ENCODE measurements at places on chromosomes 6 and 20.

DNA sequence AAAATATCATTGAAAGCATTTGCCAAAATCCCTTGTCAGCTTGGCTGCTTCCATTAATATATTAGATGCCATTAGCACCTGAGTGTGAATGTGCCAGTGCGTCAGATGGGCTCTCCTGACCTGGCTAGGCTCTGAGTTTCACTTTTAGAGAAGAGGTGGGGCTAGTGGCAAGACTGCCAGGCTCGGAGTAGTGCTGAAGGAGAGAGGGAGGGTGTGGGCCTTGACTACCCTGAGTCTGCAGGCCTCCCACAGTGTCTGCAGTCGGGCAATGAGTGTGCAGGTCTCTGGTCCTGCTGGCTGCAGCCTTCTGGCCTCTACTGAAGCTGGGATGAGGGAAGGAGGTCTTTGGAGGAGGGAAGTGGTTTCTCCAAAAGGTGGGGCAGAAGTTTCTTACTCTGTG is 34.6 kb upstream of the PNPLA1 start:
- no peak for DNase-seq

DNA sequence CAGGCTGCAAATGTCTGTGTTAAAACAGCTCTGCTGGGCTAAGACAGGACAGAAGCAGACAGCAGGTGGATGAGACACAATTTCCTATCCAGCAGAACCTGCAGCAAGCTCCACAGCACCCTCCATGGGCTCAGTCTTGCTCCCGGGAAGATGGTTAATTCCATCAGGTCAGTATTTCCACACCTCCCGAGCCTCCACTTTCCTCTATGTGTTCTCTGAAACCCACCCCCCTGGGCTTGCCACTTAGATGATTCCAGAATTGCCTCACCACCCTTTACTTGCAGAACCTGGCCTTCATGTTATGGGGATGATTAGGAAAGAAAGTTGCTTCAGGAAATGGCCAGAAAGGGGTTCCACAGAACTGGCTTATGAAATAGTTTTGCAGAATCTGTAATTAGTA is 43.8 kb downstream of the ERMARD start:
- no peak for DNase-seq

- no peak for DNase-seq
Measured at GRCh38 chr6:166533205-166533824, 53.2 kb downstream of the RAMACL start.

DNA sequence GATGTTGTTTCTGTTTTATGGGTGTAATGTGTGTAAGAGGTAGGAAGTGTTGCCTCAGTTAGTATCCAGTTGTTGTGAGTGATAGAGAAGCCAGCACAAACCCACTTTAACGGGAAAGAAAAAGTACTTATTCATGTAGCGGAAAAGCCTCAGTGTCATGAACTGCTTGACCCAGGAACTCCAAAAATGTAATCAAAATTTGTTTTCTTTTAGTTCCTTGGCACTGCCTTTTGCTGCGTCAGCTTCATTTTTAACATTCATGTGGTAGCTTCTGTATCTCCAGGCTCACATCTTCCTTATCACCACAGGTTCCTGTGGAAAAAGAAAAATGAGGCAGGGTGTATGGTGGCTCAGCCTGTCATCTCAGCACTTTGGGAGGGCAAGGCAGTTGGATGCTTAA is 46.4 kb upstream of the CCDC28A start:
- DNase-seq: no peak

GRCh38 chr6:33508935-33509926 is 54.9 kb downstream of the ZBTB9 start:
- DNase-seq: no peak

GRCh38 chr6:100202417-100203194 is 208.6 kb upstream of the MCHR2 start:
- no peak for DNase-seq

DNA sequence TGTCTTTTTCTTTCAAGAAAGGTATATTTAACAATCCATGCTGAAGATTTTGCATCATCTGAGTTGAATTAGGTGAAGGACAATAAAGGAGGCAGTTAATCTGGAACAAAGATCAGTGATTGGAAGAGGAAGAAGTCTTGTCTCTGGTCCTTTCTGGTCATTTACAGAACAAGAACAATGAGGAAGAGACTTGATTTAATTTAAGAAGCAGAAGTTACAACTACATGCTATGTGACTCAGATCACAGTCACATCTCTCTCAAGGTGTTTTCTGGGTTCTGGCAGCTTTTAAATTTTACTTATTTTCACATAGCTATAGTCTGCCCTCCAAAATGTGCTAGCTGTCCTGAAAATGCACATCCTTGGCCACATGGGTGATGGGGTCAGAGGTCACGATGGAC is 53.5 kb upstream of the DEK start:
- DNase-seq: no peak

GRCh38 chr20:2524709-2525506 is 11.5 kb upstream of the TMC2 start:
- DNase-seq: no peak

DNA sequence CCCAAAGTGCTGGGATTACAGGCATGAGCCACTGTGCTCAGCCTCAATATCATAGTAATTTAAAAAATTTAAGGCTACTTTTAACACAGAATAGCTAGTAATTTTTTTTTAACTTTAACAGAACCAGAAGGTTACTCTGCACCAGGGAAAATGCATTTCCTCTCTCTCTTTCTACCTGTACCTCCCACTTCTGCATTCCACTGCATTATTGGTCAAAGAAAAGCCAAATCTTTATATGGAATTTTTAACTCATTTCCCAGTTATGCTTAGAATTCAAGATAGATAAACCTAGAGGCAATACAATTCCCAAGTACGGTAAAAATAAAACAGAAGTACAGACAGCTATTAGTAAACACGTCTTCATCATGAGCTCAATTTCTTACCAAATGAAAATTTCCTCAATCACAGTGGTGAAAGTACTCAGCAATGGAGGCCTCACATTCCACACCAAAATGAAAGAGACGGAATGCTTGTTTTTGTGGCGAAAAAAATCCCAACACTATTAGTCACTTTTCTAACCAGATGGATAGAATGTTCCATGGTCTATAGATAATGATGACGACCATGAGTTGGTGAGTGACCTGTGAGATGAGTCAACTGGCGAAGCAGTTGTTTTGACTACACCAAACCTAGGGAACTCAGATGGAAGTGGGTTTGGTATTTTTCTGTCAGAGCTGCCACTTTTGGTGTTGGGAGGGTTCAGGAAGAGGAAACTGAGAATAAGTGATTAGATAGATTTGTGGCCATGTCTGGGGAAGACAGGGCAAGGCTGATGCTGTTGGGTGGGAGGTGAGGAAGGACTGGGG is 104.7 kb upstream of the SGK1 start:
- no peak for DNase-seq

GRCh38 chr20:41135187-41135887 is 2.0 kb upstream of the PLCG1 start:
- no peak for DNase-seq

DNA sequence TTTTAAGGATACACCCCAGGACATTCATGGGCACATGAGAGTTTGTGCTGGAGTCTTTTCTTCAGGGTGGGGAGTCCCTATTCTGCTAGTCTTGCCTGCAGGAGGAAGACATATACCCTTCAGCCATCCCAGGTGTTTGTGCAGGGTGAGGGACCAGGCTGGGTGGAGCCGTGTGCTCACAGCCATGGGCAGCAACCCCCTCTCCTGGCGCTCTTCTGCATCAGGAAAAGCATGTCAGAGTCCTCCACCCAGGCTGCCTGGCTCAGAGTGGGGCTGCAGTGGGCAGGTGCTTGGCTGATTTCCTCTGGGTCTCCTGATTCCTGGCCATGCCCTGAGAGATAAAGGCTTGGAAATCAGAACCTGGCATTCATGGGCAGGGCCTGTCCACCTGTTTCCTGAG is 22.7 kb upstream of the MLN start:
- no peak for DNase-seq

DNA sequence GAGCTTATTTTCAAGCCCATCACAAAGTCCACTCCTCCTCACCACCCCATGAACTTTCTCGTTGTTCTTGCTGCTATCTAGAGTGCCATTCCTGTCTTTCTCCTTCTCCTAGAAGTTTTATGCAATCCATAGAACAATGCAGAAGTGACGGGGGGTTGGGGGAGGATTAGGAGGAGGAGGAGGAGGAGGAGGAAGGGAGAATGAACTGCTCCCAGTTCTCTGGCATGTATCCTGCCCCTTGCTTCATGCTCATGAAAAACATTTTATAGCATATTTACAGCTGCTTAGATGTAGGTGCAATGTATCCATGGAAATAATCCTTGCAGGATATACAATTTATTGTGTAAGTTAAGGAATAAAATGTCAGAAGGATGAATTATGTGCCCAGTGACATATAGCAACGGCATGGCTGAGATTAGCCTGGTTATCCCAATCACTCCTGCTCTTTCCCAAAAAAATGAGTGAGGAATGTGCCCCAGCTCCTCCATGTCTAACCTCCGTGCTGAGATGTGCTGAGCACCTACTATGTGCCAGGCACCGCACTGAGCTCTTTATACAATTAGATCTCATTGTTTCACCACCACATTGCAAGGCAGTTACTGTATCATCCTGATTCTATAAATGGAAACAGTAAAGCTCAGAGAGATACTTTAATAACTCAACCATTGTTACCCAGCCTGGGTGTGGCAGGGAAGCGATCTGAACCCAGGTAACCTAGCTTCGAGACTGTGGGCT is 41.6 kb upstream of the TFAP2C start:
- DNase-seq: no peak

GRCh38 chr20:12171923-12172524 is 254.3 kb downstream of the BTBD3 start:
- no peak for DNase-seq

GRCh38 chr6:118509009-118509617 is 39.0 kb upstream of the PLN start:
- no peak for DNase-seq

DNA sequence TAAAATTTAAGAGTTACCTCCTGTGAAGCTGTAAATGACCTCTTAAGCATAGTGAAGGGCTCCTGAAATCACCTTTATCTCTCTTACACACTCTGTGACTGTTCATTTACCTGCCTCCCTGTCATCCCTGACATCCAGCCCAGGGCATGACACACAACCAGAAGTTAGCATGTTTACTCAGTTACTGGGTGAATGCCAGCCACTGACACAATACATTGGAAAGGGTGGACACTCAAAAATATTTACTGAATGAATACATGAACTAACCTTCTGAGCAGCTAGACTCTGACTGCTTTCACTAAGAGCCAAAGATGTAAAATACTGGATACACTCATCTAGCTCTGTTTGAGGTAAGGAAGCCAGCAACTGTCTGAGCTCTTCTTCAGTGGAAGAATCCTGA is 25.3 kb downstream of the SERAC1 start:
- no peak for DNase-seq

- DNase-seq: no peak
Measured at GRCh38 chr6:73733791-73734190, 37.8 kb downstream of the CD109 start.

- no peak for DNase-seq
Measured at GRCh38 chr6:108165714-108166663, at the start of gene NR2E1. Gene NR2E1, plus strand, starts transcription at chr6:108166022. Its CDS starts 744 bp downstream, at chr6:108166766.

- DNase-seq: no peak
Measured at GRCh38 chr20:51493346-51493791, 49.1 kb downstream of the NFATC2 start.

DNA sequence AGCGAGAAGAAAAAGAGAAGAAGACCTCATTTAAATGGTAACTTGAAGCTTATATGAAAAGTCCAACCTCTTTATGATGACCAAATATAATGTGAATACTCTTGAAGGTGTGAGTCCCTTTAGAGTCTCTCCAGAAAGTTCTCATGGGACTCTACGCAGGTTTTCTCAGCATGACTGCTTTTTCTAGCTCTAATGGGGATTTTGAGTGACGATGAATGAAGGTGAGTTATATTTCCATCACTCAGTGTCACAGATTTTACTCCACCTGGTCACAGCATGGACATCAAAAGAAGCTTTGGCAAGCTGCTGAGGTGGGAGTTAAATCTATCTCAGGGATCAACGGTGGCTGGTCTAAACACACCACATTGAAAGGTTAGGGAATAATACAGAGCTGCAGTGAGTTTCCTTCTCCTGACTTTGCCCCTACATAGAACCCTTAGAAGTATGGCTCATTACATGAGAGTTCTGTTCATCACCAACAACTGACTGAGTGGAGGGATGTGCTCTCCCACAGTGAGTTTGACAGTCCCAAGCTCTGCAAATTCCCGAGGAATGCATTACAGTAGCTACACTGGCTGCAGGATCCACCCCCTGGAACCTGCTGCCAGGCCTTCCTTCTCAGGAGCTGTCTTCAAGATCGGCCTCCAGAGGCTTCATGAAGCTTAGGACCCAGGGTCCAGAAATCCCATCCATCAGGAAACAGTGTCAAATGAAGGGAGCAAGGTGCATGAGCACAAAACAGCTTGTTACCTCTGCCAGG is 126.8 kb downstream of the FOXC1 start:
- no peak for DNase-seq

DNA sequence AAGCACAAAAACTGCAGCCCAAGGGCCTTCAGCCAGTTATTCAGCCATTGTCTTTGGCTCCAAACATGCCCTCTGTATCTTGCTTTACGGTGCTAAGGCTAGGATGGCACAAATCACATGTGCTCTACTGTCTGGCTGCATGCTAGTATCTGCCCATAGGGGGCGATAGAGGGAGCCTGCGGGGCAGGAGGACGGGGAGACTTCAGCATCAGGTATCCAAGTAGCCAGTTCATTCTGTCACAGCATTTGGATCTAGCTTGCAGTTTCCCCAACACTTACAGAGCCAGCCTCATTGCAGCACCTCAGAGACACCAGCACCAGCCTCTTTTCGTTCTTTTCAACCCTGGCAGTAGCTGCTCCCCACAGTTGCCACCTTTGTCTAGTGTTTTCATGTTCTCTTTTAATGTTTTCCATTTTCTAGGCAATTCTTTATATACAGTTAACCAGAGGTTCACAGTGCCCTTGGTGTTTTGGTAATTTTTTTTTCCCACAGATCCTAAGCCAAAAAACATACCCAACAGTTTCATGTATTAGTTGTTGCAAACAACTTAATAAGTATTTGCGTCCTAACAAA is 705.9 kb downstream of the PTPRT start:
- no peak for DNase-seq

DNA sequence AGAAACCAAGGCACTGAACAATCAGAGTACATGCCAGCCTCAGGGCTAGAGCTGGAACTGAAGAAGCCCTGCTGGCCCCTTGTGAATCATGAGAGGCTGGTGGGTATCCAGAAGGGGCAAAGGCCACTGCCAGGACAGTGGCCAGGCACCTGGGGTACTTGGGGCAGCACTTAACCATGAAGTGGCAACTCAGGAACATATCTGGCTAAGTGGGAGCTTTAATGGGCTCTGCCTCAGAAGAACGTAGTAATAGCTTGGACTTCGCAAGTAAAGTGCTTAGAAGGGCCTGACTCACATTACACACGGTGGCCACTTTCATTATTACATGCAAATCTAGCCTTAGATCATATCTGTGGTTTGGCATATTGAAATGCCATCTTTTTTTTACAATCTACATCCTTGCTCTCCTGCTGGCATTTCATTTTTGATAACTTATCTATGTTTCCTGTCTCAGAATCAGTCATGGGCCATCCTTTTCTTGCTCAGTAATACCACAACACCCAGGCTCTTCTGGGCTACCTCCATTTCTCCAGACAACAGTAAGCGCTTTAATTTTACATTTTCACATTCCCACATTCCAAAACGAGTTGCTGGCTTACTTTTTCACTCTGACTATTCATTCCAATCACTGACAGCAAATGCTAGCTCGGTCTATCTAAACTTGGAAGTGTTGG is 21.6 kb downstream of the NAPB start:
- no peak for DNase-seq

GRCh38 chr6:116633685-116634084 is 17.4 kb downstream of the RSPH4A start:
- no peak for DNase-seq

- no peak for DNase-seq
Measured at GRCh38 chr6:34928220-34928619, 39.2 kb downstream of the ANKS1A start.

- DNase-seq: no peak
Measured at GRCh38 chr6:158080849-158081656, 87.0 kb downstream of the SERAC1 start.

Measured in GM18507 (cell line).